ENCODE measurements at places on chromosomes 7 and 10.
A peak's percentile ranks its signal among the peaks of the same experiment; 100 is the strongest.

DNA sequence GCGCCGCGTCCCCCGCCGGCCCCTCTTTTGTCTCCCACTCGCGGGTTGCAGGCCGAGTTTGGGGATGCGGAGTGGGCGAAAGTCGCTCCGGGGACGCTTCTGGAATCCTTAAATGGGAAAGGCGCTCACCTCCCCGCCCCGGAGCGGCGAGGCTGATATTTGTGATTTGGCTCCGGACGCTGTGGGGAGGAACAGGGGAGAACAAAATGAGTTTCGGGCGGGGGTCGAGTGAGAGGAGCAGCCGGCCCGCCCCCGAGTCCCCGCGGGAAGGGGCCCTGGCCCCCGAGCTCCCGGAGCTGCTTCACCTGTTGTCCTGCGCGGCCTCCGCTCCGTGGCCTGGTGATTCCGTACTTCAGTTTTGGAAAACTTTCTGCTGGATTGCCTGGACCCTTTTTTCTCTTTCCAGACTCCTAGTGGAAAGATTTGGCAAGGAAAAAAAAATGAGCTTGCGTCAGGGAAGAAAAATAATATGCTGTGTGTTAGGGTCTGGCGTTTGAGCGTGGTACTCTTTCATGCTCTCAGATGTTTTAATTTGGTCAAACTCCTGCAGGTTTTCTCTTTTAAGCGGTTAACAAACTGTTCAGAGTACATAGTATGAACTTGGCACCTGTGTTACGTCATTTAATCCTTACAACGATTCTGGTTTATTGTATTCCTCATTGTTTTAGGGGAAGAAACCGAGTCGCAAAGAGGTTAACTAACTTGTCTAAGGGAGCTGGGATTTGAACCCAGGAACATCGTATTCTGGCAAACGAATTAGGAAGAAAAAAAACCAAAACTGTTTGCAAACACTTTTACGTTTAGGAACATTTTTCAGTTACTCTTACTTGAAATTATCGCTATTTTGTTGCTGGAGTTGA lies 924 bp downstream of the BMPR1A start:
- DNase-seq: no peak

DNA sequence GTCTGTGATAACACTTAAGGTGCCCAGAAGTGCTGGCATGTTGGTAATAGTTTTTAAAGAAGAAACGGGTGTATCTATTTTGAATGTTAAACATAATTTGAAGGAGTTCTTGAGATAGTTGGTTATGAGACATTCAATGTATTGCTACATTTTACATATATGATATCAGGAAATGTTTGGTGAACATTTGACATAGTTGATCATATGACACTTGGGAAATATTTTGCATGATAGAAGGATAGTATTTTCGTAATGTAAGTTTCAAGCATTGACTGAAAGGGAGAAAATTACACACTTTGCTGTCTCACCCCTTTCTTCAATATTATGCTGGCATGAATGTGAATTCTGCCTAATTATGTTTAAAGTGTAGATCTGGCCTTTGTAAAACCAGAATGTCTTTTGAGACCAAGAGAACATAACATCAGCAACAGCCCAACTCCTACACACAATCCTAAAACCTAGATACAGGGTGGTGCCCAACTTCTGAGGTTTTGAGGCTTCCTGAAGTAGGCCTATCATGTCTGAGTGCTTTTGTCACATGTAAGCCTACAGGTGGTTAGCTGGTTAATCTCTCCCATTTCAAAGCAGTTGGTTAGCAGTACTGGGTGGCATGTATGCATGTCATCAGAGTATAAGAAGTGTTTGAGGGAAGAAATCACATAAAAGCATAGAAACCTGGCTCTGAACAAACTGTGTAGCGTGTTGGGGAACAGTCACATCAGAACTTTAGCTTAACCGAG lies 2.1 kb downstream of the ADD3 start:
- DNase-seq: peak; percentile 55

DNA sequence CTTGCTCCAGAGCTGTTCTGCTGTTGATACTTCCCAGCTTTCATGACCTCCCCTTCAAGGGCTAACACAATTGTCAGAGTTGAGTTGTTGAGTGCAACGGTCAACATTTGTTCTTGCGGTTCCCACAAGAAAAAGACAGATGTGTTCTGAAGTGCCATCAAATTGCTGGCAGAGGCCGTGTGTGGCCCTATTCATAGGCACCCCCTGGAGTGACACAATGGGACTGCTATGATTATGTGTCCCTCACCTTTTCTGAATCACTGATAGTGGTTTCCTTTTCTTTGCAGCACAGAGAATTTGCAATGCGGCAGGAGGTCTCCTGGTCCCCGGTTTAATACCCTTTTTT lies 5.8 kb upstream of the IGFBP1 start:
- no peak for DNase-seq

DNA sequence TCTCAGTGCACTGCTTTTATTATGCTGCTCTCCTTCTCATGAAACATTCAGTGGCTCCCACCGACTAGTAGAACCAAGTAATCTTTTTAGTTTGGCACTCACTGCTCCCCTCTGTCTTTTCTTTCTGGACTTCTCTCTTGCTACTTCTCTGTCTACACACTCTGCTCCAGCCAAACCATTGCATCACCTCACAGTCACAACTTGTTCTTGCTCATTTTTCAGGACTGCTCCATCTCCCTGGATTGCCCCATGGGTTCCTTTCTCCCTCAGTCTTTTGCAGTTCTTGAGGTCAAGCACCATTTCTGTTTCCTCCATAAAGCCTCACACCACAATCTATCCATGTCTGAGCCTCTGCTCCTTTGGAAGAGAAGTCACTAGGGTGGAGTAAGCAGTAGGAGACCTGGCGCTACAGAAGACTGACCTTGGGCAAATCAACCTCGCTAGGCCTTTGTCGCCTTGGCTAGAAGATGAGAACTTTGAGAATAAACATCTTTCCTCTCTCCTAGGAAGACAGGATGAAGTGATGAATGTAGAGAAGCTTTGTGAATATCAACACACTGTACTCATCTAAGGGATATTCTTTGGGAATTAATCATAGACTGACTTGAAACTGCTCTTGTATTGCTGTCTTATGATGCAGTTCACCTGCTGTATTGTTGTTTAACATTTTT lies 186.2 kb downstream of the LRMDA start:
- DNase-seq: no peak

DNA sequence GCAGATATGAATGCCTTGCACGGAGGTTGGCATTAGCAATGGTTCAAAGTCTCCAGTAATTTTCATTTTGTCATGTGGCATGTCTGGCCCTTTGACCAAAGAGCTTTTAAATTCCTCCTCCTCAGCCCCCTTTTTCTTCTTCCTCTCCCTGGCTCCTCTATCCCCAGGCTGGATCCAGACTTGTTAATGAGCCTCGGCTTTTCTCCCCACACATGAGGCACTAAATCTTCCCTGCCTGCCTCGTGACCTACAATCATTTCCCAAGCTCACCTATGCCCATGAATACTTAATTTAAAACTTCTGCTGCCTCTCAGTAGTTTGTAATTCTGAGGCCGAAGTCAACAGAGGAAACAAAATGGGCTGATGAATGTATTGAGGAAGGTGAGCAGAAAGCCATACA lies 23.3 kb upstream of the LRRC4 start:
- DNase-seq: no peak
